ENCODE measurements at places on chromosomes 1 and 21.

GRCh38 chr1:32115496-32115895, 7.6 kb downstream of the KPNA6 start:
- peaks cover 23% of the 10 kb centered on the region for H3K36me3 ChIP-seq
- H3K4me1 ChIP-seq: peaks cover 50% of the 10 kb centered on the region
- no peak overlapping the region for H3K27ac ChIP-seq
- no peak overlapping the region for H3K4me3 ChIP-seq
- H3K27me3 ChIP-seq: no peaks in the 10 kb centered on the region

GRCh38 chr1:12296016-12296415, 66.2 kb downstream of the VPS13D start:
- peaks cover 22% of the 10 kb centered on the region for H3K4me1 ChIP-seq
- peak overlapping the region; percentile 6 for H3K27ac ChIP-seq
- H3K4me3 ChIP-seq: no peak overlapping the region
- DNase-seq: no peak
- no peaks in the 10 kb centered on the region for H3K27me3 ChIP-seq

GRCh38 chr1:204280099-204280961, 66.5 kb upstream of the GOLT1A start:
- no peak for DNase-seq
- no peak overlapping the region for H3K27ac ChIP-seq
- no peak overlapping the region for H3K4me3 ChIP-seq
- peaks cover 8% of the 10 kb centered on the region for H3K27me3 ChIP-seq
- no peaks in the 10 kb centered on the region for H3K4me1 ChIP-seq
- no peaks in the 10 kb centered on the region for H3K36me3 ChIP-seq

DNA sequence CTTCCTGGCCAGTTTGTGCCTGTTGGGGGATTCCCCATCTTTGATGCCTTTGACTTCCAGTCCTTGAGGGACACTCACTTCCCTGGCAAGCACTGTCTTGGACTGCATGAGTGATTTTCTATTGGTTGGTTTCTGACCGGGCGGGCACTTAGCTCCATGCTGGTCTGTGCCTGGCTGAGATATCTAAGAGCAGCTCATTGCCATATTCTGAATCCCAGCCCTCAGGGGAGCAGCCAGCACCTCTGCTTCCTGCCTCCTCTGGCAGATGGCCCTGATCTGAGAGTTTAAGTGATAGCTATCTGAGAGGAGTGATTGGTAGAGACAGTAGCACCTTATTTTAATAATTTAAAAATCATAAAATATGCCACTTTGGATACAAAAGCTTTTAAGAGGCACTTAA, 52.5 kb downstream of the DISC1 start:
- no peaks in the 10 kb centered on the region for H3K36me3 ChIP-seq
- DNase-seq: no peak
- peaks cover 11% of the 10 kb centered on the region for H3K4me1 ChIP-seq
- H3K4me3 ChIP-seq: no peak overlapping the region

- H3K27me3 ChIP-seq: no peaks in the 10 kb centered on the region
- no peaks in the 10 kb centered on the region for H3K4me1 ChIP-seq
- H3K36me3 ChIP-seq: no peaks in the 10 kb centered on the region
These were observed 820.2 kb upstream of the ADAMTS5 start for GRCh38 chr21:27787046-27787445.

GRCh38 chr1:3333903-3334302, 120.6 kb upstream of the ARHGEF16 start:
- H3K4me3 ChIP-seq: no peak overlapping the region
- no peaks in the 10 kb centered on the region for H3K4me1 ChIP-seq
- no peak overlapping the region for H3K27ac ChIP-seq
- no peaks in the 10 kb centered on the region for H3K36me3 ChIP-seq
- peaks cover 4% of the 10 kb centered on the region for H3K27me3 ChIP-seq
